Stimulated activated CD4-positive, alpha-beta T cell treated with anti-CD3 and anti-CD28 coated beads, Interleukin-15, amount 100 ng/mL, for 48 hours (primary cell): ENCODE measurements at places on chromosomes 2 and 18.

GRCh38 chr2:31442376-31442775 lies 27.8 kb upstream of the XDH start:
- DNase-seq = no peak

DNA sequence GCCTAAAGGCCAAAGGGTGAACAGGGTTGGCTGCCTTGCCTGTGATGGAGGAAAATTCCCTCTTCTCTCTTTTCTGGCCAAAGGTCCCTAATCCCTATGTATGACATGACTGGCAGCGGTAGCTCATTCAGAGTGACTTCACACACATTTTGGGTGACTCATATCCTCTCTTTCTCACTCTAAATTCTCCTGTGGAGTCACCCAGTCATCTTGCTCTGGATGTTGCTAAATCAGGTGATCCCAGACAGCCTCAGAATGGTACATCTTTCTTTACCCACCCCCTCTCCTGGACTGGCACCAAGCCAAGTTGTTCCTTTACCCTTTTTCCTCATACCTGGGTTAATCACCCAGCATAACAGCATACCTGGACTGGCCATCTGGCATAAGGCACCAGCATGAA lies 77.2 kb downstream of the NEURL3 start:
- no peak for DNase-seq

DNA sequence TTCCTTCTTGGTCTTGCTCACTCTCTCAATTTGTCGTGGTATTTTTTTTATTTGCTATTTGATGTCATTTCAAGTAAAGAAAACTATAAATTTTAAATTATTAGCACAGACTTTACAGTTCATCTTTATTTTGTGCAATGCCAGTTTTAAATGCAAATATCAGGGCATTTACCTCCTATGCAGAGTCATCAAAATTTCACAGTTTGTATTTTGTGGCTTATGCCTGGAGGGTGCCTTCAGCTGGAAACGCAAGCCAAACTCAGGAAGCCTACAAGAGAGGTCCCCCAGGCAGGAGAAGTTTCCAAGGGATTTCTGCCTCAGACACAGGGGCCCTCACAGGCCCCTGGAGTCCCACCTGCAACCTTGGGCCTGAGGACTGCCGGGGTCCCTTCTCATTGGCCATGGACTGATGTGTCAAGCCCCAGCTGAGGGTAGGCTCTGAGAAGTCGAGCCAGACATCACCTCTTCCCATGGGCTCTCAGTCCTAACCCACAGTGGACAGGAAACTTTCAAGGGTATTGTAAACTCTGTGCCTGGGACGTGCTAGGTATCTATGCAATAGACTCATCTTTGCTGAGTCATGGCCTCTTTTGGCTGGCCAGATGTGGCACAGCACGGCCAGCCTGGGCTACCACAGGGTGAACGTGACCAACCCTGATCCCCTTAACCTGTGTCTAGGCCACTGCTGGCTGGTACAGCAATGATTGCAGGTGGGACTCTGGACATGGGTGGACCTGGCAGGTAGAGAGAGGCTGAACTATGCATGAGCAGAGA lies 236.5 kb downstream of the CELF4 start:
- no peak for DNase-seq

- no peak for DNase-seq
These were observed 340.5 kb downstream of the NBAS start for GRCh38 chr2:15220603-15221002.

DNA sequence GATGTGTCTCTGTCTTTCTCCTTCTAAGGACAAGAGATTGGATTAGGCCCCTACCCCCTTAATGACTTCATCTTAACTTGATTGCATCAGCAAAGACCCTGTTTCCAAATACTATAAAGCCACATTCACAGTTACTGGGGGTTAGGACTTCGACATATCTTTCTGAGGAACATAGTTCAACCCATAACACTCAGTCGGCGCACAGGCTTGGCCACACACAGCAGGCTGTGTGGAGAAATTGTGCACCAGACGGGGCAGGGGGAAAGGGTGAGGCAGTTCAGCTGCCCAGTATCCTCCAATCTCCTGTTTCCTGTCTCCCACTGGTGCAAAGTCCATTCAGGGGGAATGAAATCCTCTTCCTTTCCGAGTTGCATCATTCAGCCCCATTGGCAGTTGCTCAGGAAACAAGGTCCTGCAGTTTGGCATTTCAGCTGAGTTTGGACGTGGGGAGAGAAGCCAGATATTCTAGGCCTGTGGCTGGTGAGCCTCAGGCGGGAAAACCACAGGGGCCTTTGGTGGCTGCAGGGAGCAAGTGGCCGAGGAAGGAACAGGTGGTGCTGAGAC lies 9.4 kb upstream of the RAPGEF4 start:
- DNase-seq = no peak

DNA sequence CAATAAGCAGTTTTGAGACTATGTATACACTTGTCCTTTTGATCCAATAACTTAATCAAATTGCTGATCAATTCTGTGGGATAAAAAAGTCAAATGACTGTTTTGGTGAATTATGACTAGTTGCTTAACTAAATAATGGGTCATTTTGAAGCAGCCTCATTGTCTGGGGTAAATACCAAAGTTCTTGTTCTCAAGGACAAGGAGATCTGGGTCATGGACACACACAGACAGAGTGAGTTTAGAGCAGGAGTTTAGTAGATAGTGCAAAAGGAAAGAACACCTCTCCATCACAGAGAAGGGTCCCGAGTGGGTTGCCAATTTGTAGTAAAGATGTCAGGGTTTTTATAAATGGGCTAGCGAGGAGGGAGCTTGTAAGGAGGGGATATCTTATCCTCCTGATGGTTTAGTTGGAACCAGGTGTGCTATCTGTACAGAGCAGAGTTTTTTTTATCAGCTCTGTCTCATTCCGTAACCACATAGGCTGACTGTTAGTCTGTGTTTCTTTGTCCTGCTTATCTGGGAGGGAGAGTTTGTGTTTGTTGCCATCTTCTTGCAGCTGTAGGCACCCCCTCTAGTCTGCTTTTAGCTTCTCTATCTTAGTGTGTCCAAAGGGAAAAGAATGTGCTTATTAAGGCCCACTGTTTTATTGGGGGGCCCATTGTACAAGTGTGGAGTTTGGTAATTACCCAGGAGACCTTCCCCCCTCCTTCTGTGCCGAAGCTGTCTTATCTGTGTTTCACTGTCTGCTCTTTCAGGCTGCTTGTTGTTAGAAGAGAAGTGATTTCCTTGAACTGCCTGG lies 48.7 kb upstream of the C1GALT1C1L start:
- no peak for DNase-seq

DNA sequence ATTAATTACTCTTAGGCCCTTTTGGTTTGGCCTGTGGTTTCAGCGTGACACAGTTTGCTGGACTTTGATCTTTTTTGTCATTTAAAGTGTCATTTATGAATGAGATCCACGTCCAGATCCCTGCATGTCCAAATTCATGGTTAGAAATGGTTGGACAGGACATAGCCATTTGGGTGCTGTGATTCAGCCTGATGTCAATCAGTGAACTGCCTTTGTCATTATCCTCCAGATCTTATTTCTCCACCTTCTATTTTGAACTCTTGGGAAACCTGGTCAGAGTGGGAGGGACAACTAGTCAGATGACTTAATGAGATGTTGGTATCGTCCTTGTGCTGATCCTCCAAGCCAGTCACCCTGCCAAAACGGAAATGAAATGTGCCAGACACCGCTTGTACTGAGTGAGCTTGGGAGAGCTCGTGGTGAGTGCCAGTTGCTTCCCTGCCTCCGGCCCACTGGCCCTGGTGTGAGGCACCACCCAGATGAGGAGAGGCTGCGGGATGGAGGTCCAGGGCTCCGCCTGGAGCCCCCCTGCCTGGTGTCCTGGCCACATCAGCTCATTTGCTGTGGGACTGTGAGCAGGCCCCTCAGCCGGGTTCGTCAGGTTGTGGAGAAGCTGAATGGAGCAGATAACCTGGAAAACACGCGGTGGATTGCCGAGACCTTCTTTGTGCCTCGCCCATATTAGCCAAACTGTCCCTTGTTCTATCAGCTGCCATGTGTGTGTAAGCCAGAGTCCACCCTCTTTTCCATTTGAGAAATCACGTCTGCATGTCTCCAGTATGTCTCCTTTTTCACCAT lies 70.1 kb downstream of the DGKD start:
- DNase-seq = no peak

DNA sequence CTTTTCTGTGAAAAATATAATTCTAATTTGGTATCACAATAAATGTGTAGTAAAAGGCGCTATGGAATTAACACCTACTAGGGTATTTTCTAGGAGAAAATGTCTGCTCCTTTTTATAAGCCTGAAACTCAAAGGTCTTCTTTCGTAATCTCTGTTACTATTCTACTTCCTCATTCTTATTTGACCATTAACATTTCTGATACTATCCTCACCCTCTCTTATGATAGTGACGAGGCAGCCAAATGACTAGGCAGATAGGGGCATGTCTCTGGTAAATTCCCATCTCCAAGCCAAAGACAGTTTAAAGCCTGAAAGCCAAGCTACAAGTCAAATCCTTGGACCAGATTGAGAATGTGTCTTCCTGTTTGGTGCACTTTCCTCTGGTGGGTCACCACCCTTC lies 251.7 kb downstream of the LRRTM4 start:
- no peak for DNase-seq

DNA sequence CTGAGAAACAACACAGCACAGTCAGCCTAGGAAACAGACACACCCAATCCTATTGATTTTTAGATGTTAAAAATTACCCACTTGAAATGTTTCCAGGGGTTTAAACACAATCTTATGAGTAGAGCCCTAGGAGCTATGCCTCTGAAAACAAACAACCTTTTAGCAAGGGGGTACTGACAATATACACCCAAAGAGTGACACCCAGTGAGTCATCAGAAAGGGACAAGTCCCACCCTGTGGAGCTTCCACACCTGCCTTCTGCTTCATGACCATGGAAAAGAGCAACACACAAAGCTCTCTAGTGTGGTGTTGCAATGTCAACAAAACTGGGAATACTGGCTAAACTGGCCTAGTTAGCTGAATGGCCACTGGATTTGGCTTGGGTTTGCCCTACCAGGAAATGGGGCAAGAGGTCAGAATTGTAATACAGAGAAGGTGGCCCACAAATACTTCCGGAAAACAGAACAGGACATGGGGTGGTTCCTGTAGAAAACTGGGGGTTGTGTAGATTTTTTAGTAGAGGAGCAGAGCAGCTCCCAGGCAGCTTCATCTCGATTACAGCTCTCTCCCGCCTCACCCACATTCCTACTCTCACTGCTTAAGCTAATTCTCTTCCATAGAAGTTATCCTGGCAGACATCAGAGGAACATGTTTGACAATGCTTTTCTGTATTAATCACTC lies 98.2 kb downstream of the GAREM1 start:
- no peak for DNase-seq

DNA sequence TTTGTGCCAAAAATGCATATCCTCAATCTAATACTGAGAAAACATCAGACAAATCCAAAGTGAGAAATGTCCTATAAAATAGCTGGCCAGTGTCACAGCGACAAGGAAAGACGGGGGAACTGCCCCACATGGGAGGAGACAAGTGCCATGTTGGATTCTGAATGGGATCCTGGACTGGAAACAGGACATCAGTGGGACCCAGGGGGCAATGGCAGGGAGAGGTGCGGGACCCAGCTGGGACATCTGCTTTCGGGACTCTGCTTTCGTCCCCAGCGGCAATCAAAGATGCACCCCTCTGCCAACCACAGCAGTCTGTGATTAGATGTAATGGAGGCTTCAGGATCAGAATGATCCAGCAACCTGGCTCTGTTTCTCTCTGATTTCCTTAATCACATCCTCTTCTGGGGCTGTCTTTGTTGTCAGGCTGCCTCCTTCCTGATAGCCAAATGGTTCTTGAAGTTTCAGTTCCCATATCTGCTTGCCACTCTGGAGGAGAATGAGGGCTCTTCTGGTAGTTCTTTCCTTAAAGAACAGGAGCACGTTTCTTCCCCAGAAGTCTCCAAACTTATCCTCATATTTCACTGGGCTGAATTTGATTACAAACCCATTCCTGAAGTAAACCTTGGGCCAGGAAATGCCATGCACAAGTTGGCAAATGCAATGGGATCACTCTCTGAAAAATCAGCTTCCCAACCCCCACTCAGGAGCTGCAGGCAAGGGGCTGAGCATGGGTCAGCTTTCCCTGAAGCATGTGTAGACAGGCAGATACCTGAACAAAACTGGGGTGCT lies 13.6 kb upstream of the PROC start:
- no peak for DNase-seq

DNA sequence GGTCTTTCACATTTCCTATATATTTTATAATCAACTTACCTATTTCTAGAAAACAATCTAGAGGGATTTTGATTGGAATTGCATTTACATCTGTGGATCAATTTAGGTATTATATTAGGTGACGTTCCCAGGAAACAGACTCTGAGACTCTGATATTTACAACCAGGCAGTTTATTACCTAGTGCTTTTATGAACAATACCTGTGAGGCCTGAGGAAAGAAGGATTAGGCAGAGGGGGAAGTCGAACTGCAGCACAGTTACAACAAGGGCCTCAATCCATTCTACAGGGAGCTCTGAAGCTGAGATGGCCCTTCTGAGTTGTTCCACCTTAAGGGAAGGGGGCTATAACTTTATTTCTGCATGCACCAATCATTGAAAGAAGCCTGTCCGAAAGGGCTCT lies 206.9 kb downstream of the MYO1B start:
- no peak for DNase-seq

- no peak for DNase-seq
These were observed 39.7 kb downstream of the HS6ST1 start for GRCh38 chr2:128279009-128279408.

DNA sequence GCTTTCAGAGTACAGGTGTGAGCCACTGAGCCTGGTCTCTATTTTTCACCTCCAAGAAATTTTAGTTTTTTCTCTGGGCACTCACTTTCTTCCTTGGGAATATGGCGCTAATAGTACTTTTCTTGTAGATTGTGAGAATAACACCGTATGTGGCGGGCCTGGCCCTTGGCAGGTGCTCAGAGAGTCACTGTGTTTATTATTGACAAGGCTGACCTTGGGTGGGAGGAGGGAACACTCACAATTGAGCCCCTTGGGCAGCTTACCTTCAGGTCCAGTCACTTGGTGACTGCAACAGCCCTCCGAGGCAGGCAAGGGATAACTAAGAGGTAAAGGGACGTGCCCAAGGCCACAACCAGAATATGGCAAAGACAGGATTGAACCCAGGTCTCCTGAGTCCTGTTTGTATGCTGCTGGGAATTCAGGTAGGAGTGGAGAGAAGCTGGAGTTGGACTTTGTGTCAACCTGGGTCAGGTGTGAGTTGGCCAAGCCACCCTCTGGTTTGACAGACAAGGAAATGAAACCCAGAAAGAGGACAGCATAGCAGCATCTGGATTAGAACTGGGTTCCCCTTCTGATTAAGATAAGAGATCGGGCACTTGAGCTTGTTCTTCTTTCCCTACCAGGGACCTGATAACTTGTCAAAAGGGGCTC lies 2.8 kb upstream of the STK25 start:
- no peak for DNase-seq

DNA sequence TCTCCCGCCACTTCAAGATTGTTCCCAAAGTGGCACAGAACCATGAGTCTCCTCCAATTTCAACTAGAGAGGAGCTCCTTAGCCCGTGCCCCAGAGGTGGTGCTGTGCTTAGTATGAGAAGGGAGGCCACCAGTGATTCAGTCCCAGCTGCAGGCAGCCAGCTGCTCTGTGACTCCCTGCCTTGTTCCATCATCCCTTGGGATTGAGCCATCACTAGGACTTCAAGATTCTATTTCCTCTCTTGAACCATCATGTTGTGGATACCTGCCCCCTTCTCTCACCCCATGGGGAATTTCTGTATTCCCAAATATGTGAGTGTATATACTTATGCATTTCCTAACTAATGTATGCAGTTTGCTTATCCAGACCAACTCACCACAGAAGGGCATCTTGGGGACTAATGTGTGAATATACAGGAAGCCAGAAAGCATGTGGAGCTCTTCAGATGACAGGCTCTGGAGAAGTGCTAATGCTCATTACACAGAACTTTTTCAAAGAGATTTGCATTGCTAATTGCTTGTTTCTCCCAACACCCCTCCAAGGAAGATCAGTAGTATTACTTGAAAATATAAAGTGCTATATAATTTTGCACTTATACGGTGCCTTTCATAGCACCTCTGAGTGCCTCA lies 111.0 kb upstream of the MAP3K20 start:
- no peak for DNase-seq
